ENCODE measurements at places on chromosomes 3 and 15.
A peak's percentile ranks its signal among the peaks of the same experiment; 100 is the strongest.

DNA sequence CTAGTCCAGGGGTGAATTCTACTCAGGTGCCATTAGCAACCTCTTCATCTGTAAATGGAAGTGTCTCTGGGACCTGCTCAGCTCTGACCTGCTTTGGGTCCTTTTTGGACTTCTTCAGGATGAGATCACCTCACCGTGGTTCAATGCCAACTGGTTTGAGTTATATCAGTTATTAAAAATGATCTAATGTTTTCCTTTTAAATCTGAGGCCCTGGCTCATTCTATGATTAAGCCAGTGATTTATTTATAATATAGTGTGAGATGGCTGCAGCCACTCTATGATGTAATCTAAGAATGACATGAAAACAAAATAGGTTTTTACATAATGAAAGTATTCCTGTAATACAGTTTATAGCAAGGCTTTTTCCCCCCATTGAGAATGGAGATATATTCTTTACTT lies 79.4 kb downstream of the LPP start:
- no peak for DNase-seq

DNA sequence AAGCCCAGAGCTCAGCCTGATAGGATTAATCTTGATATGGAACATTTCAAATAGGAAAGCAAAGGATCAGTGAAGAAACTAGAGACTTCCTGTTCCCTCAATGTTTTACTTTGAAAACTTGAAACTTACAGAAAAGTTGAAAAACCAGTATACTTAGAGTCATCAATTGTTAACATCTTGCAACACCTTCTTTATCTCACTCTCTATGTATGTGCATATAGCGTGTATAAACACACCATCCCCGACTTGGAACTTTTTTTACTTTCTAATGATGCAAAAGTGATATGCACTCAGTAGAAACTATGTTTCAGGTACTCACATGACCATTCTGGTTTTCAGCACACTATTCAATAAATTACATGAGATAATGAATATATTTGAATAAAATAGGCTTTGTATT lies 60.5 kb downstream of the SEC22A start:
- DNase-seq = no peak

- no peak for DNase-seq
Observed at GRCh38 chr3:101151286-101151913, 158.2 kb upstream of the ABI3BP start.

GRCh38 chr15:57133127-57133968 lies 214.9 kb downstream of the TCF12 start:
- DNase-seq = no peak

DNA sequence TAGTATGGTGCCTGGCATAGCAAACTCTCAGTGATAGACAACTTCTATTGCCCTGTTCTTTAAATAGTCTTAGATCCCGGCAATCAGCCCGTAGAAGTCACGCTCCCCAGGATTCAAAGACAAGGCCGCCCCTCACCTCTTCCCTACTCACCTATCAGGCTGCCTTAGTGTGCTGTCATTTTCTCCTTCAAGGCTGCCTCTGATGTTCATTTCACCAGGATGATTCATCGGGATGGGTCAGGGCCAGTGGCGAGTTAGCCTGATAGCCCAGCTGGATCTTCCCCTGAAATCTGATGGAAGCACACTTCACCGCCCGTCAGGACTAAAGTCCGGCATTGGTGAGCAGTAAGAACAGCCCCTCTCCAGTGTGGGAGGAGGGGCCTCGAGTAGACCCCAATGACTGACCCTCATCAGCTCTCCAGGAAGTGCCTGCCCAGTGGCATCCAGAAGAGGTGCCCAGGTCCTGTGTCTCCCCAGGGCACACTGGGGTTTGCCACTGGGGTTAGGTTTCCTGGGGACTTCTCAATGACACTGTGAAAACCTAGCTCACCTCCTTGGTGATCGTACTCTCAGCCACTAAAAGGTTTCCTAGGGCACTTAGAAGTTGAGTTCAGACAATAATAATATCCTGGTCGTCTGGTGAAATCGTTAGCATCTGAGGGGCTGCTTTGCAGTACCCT lies 37.5 kb downstream of the TPM1 start:
- DNase-seq = no peak

GRCh38 chr3:187205683-187206082 lies 8.4 kb downstream of the RTP1 start:
- no peak for DNase-seq

- DNase-seq = no peak
Observed at GRCh38 chr3:105367063-105367405, 325 bp downstream of the ALCAM start.

DNA sequence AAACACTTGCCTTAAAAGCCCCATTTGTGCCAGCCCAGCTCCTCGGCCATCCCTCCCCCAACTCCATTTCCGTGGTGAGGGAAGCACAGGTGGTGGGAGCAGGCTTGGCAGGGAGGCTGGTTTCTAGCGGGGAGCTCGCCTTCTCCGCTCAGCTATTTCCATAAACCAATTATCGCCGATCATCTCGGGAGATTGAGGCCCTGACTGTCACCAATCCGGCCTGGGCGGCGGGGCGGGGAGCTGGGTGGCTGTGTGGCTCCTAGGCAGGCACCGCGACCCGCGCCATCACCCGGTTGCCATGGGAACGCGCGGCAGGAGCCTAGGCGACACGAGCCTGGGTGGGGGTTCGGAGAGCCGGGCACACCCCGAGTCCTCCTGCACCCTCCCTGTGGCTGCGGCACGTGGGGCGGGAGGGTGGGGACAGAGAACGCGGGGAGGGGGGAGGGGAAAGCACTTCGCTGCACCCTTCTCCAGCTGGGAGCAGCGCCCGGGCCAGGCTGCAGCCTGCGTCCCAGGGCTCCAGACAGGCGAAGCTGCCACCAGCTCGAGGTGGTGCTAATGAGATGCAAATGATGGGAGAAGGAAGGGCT lies 9.3 kb downstream of the CCDC33 start:
- DNase-seq = no peak

- DNase-seq = no peak
Observed at GRCh38 chr3:192929146-192929545, 11.5 kb upstream of the MB21D2 start.

- no peak for DNase-seq
Observed at GRCh38 chr3:127443581-127444375, 146.8 kb downstream of the TPRA1 start.

- DNase-seq = no peak
Observed at GRCh38 chr15:68384451-68385239, 47.3 kb downstream of the ITGA11 start.

- no peak for DNase-seq
Observed at GRCh38 chr15:57134851-57135250, 216.4 kb downstream of the TCF12 start.

- peak; percentile 28 for DNase-seq
Observed at GRCh38 chr15:78811124-78811824, at the start of gene ADAMTS7. ADAMTS7 (minus strand) TSS chr15:78811464; CDS start chr15:78811220, 244 bp downstream.

- no peak for DNase-seq
Observed at GRCh38 chr15:66424963-66425612, 38.4 kb downstream of the MAP2K1 start.

DNA sequence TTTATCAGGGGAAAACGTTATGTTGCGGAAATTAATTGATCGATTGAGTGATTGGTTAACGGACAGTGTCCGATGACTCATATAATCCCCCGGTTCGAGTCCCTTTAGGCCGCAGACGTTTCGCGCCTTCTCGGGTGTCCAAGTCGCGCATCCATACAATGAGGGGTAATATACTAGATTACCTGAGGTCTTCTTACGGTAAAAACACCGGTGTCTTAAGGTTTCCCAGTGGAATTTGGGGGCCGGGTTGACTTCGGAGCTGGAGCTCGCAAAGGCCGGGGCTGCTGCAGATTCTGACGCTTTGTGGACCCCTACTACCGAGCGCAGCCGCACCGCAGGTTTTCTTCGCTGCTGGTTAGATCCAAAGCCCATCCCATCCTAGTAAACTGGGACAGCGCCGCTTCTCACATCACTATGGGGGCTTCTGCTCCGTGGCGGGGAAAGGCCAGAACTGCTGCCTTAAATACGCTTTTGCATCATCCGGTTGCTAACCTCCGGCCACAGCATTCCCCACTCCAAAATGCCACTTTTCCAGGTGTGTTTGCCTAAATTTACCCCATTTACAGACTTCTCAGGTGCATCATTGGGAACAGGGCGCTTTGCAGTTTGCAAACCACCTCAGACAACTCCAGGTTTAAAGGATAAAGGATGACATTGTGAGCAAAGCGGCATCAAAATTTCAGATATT lies 858 bp upstream of the SACM1L start:
- no peak for DNase-seq

DNA sequence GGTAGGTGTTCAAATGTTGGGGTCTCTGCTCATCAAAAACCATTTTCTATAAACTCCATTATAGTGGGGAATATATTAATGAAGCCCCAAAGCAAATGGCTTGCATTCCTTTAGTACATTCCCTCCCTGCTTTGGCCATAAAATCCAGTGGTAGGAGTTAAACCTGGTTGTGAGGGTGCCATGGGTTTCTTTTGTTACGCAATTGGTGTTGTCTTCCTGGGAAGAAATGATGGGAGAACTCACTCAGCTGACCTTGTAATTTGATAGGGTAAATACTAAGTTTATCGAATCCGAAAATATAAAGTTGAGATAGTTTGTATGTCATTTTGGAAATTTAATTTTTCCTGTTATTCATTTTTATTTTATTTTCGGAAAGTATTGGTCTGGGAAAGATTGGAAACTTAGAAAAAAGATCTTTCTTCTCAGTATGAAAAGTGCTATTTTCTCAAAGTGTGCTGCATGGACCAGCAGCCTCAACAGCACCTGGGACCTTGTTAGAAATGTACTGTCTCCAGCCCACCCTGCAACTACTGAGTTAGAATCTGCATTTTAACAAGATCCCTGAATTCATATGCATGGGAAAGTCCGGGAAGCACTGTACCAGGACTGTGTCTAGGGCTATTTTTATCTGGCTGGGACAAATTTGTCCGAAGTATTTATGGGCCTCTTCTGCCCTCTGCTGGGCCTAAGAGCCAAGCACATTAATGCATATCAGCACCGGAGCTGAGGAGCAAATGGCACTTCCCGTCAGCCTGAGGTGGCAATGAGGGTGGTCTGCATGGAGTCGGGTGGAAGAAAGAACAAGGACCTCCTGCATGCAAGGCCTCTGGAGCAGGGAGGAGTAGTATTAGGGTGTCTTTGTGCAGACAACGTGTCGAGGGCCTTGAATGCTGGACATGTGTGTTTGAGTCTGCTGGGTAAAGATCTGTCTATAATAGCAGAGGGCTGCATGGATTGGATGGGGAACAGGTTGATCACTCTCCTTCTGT lies 54.7 kb downstream of the FAM81A start:
- peak; percentile 5 for DNase-seq

DNA sequence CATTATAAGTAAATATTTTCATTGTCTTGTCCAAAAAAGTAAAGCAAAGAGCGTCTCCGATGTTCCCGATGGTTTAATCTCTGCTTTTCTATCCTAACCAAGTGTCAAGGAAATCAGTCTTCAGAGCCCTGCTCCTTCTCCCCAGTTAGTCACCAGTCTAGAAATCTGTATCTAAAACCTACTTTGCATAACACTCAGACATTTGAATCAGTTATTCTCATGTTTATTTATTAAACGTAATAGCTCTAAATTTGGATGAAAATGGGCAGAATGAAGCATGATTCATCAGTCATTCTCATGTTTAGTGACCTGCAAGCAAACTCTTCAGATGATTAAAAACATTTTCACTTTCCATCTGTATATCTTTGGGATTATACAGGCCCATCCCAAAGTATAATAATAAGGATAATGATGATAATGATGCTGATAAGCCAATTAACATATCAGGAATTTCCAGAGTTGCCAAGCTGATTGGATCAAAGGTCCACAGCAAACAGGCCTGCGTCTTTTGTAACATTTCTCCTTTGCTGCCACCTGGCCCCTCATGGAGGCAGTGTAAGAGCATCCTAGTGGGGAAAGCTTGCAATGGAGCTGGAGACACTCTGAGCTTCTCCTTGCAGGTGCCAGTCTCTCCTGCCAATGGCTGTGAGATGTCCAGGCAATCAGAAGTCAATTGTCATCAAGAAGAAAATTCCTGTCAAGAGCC lies 273.9 kb downstream of the IGSF11 start:
- DNase-seq = no peak

- no peak for DNase-seq
Observed at GRCh38 chr15:80835336-80835735, 56.2 kb downstream of the CEMIP start.

GRCh38 chr3:194148383-194148782 lies 12.4 kb downstream of the HES1 start:
- no peak for DNase-seq

- DNase-seq = no peak
Observed at GRCh38 chr15:57388464-57388863, 12.2 kb downstream of the CGNL1 start.

DNA sequence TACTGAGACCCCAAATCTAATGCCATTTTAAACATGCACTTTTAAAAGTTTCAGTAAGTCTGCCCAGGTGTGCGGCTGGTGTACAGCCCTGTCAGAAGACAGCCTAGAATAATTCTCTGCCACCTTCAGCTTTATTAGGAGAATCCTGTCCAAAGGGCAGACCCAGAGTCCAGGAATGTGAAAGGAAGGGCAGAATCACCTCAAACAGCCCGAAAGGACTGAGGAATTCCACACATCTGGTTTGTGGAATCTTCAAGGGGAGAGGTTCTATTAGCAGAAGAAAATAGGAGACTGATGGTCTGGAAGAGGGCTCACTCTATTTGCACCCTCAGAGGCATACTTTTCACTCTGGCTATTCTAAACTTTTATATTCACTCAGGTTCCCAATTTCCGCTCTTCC lies 46.6 kb downstream of the TYRO3 start:
- no peak for DNase-seq

DNA sequence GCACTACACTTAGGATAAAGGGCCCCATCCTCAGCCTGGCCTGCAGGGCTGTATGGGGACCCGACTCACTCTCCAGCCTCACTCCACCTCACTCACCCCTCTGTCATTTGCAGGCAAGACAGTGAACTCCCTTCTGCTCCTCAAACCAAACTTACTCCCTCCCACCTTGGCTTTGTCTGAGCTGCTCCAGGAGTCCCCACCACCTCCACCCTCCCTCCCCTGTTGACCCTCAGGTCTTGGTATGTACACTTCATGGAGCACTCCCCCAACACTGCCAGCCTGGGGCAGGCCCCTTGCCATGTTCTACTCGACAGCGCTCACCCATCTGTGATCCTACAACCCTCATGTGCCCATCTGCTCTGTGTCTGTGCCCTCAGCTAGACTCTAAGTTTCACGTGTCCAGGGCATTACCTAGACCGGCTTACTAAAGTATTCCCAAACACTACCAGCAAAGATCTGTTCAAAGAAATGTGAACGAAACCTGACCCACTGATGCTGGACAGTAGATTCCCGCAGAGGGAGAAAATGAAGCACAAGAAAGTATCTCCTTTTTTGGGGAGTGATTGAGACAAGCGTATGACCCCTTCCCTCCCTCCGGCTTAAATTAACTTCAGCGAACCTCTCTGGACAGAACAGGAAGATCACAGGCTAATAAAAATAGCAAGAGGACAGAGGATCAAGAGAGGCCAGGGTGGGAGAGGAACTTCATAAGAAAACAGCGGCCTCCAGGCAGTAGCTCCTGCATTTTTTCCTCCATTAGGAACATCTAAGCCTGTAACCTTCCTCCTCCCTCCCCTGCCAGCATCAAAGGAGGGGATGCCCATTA lies 113.2 kb downstream of the RFTN1 start:
- DNase-seq = no peak

- no peak for DNase-seq
Observed at GRCh38 chr15:94924971-94925598, 693.7 kb downstream of the MCTP2 start.

Measured in stimulated activated CD4-positive, alpha-beta T cell treated with anti-CD3 and anti-CD28 coated beads, Interleukin-1b, Interleukin-23, amount 100 ng/mL, for 1 hour (primary cell).